ENCODE measurements at places on chromosomes 2 and 18.

- H3K27me3 ChIP-seq, result no peaks in the 10 kb centered on the region
- H3K27ac ChIP-seq, result no peak overlapping the region
- DNase-seq, result no peak
- no peaks in the 10 kb centered on the region for H3K36me3 ChIP-seq
Observed at GRCh38 chr2:144475044-144475443, 44.9 kb downstream of the ZEB2 start.

- no peaks in the 10 kb centered on the region for H3K4me1 ChIP-seq
- no peaks in the 10 kb centered on the region for H3K36me3 ChIP-seq
- H3K4me3 ChIP-seq, result no peak overlapping the region
- H3K27ac ChIP-seq, result no peak overlapping the region
Observed at GRCh38 chr2:46818819-46819218, 96.8 kb downstream of the MCFD2 start.

DNA sequence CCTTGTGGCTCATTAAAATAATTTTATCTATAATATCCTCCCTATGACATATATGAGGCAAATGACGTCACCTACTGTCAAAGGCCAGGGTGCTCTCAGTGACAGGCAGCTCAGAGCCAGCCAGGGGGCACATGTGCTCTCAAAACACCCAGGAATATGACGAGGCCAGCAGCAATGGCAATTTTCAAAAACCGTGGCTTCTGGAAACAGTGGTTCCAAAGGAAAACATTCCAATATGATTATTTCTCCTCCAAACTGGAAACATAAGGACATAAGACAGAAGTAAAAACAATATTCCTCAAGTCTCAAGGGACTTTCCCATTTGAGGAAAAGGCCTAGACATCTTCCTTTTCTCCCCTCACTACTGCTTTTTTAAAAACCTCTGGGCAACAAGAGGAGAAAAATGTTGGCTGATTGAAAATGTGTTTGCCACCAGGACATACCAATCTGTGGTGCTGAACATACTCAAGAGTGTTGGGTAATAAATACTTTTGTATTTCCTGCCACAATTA lies 40.8 kb downstream of the RNF152 start:
- H3K4me3 ChIP-seq, result no peak overlapping the region
- DNase-seq, result no peak
- H3K27me3 ChIP-seq, result peaks cover 11% of the 10 kb centered on the region
- no peaks in the 10 kb centered on the region for H3K36me3 ChIP-seq

- no peaks in the 10 kb centered on the region for H3K27me3 ChIP-seq
- H3K36me3 ChIP-seq, result peaks cover 3% of the 10 kb centered on the region
- H3K4me1 ChIP-seq, result peaks cover 4% of the 10 kb centered on the region
- no peak overlapping the region for H3K4me3 ChIP-seq
- no peak overlapping the region for H3K27ac ChIP-seq
- no peak for DNase-seq
Observed at GRCh38 chr2:195603998-195604397, 53.0 kb upstream of the SLC39A10 start.

DNA sequence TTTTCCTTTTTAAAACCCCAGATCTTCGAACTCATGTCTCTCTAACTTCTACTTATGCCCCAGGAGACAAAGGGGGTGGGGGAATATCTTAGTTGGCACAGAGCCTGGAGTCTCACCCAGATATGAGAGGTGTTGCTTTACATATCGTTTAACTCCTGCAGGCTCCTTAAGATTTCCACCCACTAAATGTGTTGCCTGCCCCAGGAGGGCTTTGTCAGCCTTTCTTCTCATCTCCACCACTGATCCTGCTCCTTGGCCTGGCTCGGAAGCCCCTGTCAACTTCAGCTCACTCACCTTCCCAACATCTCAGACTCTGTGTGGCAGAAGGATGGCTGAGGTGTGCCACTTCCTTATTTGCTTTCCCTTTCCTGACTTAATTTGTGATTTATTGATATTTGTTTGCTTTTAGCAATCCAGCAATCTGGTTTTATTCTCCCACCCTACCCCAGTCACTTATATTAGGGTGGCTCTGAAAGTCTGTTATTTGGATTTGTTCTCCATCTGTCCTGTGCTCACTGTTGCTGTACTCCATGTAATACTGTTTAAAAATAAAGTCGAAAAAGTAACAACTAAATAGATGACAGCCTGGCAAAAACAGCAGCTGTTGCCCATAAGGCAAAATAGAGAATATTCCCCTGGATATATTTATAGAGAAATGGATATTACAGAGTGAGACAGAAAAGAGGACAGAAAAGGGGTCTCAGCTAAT lies 200.6 kb downstream of the ZBTB7C start:
- H3K27me3 ChIP-seq, result peaks cover 21% of the 10 kb centered on the region
- no peak overlapping the region for H3K27ac ChIP-seq
- no peaks in the 10 kb centered on the region for H3K4me1 ChIP-seq
- H3K4me3 ChIP-seq, result no peak overlapping the region
- H3K36me3 ChIP-seq, result no peaks in the 10 kb centered on the region

GRCh38 chr2:172470958-172471922 lies 43.9 kb downstream of the ITGA6 start:
- H3K27me3 ChIP-seq, result no peaks in the 10 kb centered on the region
- peaks cover 18% of the 10 kb centered on the region for H3K36me3 ChIP-seq
- peaks cover 23% of the 10 kb centered on the region for H3K4me1 ChIP-seq
- no peak overlapping the region for H3K27ac ChIP-seq
- no peak overlapping the region for H3K4me3 ChIP-seq

- no peaks in the 10 kb centered on the region for H3K36me3 ChIP-seq
- DNase-seq, result no peak
- H3K27ac ChIP-seq, result no peak overlapping the region
- H3K4me1 ChIP-seq, result no peaks in the 10 kb centered on the region
- H3K4me3 ChIP-seq, result no peak overlapping the region
Observed at GRCh38 chr18:64717026-64717425, 568.1 kb upstream of the LINC00305 start.

- peaks cover 2% of the 10 kb centered on the region for H3K36me3 ChIP-seq
- no peak overlapping the region for H3K27ac ChIP-seq
- H3K27me3 ChIP-seq, result peaks cover 6% of the 10 kb centered on the region
- H3K4me1 ChIP-seq, result peaks cover 13% of the 10 kb centered on the region
- no peak for DNase-seq
- no peak overlapping the region for H3K4me3 ChIP-seq
Observed at GRCh38 chr2:68693951-68694350, 40.7 kb upstream of the ARHGAP25 start.

GRCh38 chr2:238290715-238291549 lies 2.5 kb upstream of the PER2 start:
- H3K4me1 ChIP-seq, result peaks cover 33% of the 10 kb centered on the region
- no peak overlapping the region for H3K4me3 ChIP-seq
- DNase-seq, result no peak
- peaks cover 9% of the 10 kb centered on the region for H3K27me3 ChIP-seq
- H3K27ac ChIP-seq, result no peak overlapping the region

Measured in activated CD8-positive, alpha-beta T cell treated with anti-CD3 and anti-CD28 coated beads, Interleukin-2, amount 10 ng/mL, durations not matched to agents 7 days and 5 days (primary cell).